ENCODE measurements at places on chromosomes 1 and 21.
A peak's percentile ranks its signal among the peaks of the same experiment; 100 is the strongest.

GRCh38 chr1:1371746-1372711 is 3.0 kb downstream of the AURKAIP1 start:
- peak; percentile 82 for DNase-seq

DNA sequence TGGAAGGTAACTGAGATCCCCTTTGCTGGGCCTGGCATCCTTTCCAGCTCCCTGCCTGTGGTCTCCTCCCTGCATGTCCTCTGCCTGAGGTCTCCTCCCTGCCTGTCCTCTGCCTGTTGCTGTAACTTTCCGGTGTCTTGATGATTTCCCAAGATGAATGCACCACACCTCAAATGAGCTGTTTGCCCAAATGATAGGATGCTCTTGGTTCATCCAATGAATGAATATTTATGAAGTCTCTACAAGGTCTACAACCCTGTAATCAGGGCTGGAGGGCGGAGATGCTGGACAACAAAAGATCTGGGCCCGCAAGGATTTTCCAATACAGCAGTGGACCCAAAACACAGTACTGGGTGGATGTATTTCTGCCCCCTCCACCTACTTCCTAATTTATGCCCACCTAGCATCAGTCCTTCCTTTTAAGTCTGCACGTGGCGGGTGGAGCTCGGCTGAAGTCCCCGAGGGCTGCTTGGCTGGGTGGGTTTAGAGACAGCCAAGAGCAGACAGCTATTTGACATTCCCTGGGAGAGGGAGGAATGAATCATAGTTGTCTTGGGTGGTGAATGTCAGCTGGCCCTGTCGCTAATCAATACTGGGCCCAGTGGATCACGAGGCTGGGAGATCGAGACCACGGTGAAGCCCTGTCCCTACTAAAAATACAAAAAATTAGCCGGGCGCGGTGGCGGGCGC is 60.3 kb upstream of the GRHL3 start:
- no peak for DNase-seq

GRCh38 chr1:240350910-240351331 is 259.2 kb downstream of the FMN2 start:
- no peak for DNase-seq

- peak; percentile 58 for DNase-seq
These were observed 55.3 kb downstream of the NME7 start for GRCh38 chr1:169312084-169312954.

DNA sequence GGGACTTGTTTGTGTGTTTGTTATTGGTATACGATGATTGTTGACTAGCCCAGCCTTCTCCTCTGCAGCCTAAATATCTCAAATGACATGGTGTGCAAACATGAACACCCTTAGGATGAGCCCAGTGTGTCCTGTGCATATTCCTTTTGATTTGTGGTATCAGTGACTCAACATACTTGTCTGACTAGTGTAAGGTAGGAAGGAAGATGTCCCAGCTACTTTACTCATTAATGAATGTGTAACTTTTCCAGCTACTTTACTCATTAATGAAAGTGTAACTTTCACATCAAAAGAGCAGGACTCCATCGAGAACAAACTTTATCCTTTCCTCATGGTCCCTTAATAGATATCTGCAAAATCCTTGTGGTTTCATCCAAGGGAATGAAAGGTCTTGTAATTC is 2.7 kb upstream of the ZNF692 start:
- DNase-seq, result no peak

- no peak for DNase-seq
These were observed 65.6 kb downstream of the NCAM2 start for GRCh38 chr21:21063828-21064227.

DNA sequence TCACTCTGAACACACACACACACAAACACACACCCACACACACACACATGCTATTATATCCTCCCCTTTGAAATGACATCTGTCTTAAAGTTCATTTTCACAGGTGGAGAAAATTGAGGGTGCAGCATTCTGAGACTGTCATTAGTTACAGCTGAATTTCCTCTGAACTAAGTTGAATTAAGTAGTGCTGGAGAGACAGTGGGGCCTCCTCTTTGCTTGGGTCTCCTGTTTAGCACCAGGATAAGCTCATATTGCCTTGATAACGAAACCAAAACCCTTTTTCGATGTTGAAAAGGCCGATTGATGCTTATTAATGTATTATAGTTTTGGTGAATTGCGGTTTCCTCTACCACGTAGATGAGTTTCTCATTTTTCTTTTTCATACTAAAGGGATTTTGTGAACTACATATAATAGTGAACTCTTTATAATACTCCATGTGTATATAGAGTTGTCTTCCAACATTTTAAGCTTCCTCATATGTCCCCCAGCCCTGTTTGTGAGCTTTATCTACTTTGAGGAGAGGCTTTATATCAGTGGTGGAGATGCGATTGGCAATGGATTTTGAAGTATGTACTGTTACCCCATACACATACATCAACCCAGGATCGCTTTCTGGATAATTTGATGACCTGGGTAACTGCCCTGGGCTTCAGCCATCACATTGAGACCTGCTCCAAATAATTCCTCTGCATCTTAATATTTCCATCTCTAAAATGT is 17.4 kb downstream of the DYNLT5 start:
- DNase-seq, result peak; percentile 12

DNA sequence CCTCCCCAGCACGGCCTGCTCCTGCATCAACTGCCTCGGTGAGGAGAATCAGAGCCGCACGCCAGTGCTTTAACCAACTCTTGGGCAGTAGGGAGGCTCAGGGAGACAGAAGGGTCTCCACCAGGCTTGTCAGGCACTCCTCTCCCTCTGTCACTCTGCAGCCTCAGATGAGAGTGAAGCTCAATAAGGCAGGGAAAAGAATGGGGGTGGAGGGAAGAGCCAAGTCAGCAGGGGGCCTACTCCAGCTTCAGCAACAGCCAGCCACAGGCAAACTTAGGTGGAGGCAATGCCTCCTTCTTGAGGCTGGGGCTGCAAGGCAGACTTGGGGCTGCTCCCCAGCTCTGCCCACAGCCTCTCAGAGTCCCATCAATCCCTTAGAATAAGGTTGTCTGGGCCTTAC is 51.8 kb upstream of the A3GALT2 start:
- DNase-seq, result no peak

DNA sequence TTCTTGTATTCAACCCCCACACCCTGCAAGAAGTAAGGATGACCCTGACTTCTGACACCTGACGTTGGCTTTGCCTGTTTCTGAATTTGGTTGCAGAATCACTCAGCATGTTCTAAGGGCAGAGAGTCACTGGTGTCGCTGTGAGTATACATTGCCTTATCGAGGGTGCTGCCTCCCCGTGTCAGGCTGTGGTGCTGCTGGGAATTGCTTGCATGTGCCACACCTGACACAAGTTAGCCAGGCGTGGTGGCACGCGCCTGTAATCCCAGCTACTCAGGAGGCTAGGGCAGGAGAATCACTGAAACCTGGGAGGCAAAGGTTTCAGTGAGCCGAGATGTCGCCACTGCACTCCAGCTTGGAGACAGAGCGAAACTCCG is 45.9 kb downstream of the WDR4 start:
- DNase-seq, result peak; percentile 68

All from stimulated activated naive CD8-positive, alpha-beta T cell treated with anti-CD3 and anti-CD28 coated beads, Interleukin-15, amount 100 ng/mL, for 72 hours (primary cell).